ENCODE measurements at places on chromosomes 4 and X. TPM values are rescaled to one million over a fixed set of nuclear protein-coding genes. Genes with fewer than 3 reads are reported as not detected.

- no peak for DNase-seq
Measured at GRCh38 chr4:6813725-6814124, 31.2 kb downstream of the KIAA0232 start.

DNA sequence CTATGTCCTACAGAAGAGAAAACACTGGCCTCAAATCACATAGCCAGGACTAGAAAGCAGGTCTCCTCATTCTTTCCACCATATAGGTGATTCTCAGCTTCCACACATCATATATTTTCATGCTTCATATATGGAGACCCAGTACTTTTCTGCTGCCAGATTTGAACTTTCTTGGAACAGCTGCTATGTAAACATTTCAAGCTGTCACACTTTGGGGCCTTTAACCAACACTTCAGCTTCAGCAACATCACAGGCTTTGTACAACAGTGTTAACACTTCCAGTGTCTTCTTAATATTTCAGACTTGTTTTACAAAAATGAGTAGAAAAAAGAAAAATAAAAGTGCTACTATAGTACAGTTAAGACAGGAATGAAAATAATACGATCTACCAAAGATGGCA lies 12.6 kb downstream of the SH3RF1 start:
- DNase-seq = no peak

- no peak for DNase-seq
Measured at GRCh38 chr4:5260121-5260520, 208.8 kb downstream of the STK32B start.

DNA sequence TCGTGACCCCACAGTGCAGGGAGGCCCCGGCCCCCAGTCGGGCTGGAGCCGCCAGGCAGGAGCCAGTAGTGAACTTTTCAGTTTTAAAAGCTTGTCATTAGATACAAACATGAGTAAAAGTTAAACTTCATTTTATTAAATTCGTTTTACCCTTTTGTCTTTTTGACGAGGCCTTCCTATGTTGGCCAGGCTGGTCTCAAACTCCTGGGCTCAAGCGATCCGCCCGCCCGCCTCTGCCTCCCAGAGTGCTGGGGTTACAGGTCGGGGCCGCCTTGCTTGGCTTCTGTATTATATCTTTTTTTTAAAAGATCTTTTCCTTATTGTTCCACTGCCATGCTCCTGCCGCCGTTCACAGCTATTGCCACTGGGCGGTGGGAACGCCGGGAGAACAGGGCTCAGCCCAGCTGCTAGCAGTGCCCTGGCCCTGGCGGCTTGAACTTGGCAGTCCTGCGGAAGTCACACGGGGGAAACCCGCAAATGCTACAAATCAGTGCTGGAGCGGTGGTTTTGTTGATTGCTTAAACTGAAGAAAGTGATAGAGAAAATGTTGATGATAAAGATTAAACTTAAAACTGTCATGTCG lies 968 bp upstream of the NELFA start:
- peak; percentile 18 for DNase-seq

DNA sequence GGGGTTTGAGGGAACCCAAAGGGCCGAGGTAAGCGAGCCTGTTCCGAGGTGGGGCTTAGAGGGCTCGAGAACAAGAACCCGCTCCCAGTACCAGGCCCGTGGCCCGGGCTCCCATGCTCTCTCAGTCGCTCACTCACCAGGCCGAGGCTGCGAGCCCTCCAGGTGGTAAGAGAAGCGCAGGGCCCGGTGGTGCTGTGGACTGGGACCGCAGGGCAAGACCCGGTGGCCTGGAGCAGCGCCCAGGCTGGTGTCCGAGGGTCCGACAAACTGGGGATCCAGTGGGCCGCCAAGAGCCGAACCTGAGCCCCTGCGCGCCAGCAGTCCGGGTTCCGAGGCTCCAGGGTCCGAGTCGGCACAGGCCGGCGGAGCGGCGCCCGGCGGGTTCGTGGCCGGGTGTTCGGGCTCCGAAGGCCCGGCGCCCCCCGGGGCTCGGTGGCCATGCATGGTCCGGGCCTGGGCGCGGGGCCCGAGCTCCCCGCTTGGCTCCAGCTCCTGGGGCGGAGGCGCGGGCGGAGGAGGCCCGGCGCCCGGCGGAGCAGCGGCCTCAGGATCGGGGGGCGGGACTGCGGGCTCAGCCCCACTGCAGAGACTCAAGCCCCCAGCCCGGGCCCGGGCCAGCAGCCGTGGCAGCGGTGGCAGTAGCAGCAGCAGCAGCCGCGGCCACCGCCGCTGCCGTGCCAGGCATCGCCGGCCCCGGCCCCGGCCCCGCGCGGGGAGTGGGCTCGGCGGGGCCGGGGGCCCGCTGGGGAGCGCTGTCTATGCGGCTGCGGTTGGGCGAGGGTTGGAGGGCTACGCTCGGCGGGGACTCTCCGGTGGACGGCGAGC lies 833 bp downstream of the FGD1 start:
- DNase-seq = no peak

DNA sequence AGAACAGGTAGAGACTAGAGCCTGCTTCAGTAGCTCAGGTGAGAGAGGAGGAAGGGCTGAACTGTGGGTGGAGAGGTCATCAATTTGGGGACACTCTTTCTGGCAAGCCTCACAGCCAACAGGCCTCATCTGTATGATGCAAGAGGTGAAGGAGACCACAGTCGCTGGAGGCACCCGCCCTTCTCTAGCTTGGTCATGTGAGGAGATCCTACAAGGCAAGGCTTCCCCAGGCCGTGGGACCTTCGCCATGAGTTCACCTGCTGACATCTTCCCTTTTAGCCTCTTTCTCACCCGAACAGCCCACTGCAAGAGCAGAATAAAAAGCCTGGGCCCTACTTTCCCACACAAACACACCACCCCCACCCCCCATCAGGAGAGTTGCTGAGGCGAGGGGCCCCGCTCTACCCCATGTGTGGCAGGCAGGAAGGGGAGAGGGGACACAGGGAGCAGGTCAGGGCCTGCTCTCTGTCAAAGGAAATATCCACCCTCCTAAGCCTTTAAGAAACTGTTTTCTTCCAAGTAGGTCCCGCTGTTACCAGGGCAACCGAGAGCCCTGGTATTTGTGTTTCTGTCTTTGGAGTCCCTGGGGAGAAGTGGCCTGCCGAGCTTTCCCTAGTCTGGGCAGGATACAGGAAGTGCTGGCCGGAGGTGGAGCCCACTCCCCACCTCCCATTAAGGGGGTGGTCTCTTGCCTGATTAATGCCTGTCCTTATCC lies 8.1 kb downstream of the RTL5 start:
- DNase-seq = peak; percentile 79

GRCh38 chrX:135095715-135096114 lies 24.6 kb downstream of the ETDB start:
- no peak for DNase-seq

GRCh38 chrX:35809781-35810180 lies 11.6 kb downstream of the MAGEB16 start:
- no peak for DNase-seq

GRCh38 chr4:85701861-85702321 lies 226.9 kb downstream of the ARHGAP24 start:
- no peak for DNase-seq

GRCh38 chrX:20352504-20352903 lies 85.8 kb upstream of the RPS6KA3 start:
- no peak for DNase-seq

DNA sequence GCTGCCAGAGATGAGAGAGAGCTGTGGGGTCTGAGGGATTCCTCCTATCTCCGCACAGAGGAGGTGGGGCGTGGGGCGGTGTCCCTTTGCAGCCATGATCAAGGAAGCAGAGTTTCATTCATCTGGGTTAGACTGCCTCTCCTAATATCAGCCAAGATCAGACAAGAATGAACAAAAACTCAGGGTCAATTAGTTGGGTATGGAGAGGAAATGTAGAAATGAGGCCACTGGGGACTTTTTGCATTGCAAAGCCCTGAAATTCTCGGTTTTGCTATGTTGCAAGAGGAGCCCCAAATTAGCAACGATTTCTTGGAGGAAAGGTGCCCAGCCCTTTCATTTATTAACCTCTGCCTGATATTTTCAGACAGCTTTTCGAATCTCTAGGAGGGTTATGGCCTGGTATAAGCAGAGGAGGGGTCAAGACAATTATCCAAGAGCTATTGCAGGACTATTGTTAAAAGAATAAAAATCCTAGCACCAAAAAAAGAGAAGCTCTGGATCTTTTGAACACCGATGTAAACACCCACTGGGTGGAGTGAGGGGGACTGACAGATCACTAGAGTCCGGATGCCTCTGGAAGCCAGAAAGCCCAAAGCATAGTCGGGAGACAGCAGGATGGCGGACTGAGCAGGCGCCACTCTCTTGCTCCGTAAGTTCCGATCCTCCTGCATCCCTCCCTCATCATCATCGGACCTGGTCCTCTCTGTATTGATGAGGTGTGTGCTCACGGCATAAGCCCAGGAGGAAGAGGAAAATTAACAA lies 34.4 kb upstream of the ACSL1 start:
- no peak for DNase-seq

- no peak for DNase-seq
Measured at GRCh38 chr4:175419236-175419718, 392.8 kb downstream of the GPM6A start.

DNA sequence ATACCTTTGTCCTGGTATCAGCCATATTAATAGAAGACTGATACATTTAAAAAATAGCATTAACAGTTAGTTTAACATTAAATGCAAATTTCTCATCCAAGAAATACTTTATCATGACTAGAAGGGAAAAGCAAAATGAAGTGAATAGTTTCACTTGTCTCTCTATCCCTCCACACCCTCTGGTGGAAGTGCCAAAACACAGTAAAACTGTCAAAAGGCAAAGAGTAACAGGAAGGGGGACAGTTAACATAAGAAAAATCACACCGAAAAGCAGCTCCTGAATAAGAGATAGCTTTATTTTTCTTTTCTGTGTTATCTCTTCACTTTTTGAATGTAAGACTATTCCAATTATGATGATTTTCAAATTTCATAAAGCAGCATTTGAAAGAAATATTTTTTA lies 187.2 kb downstream of the FBXW7 start:
- no peak for DNase-seq

GRCh38 chr4:123304151-123304964 lies 92.2 kb upstream of the SPRY1 start:
- no peak for DNase-seq

GRCh38 chrX:21946925-21947641 lies 6.6 kb downstream of the SMS start:
- no peak for DNase-seq

Gene SLC6A8
- 3.7 TPM for polyA plus RNA-seq

Gene BEX3
- 421 TPM for polyA plus RNA-seq

Gene HUWE1
- 148 TPM for polyA plus RNA-seq

Gene SLC49A3
- polyA plus RNA-seq = 8.0 TPM

Gene RASSF6
- polyA plus RNA-seq = 1.3 TPM

Gene RTL9
- polyA plus RNA-seq = 0.34 TPM

Gene MCF2
- 0.14 TPM for polyA plus RNA-seq

Gene PNMA6F
- polyA plus RNA-seq = not detected

Gene CT45A3
- not detected for polyA plus RNA-seq
